ENCODE measurements at places on chromosomes 6 and 20. TPM values are rescaled to one million over a fixed set of nuclear protein-coding genes. Genes with fewer than 3 reads are reported as not detected.

Gene HSPA1L
- total RNA-seq, result 1.7 TPM

Gene XKR7
- total RNA-seq, result 0.05 TPM

Gene PPT2
- total RNA-seq, result 19.0 TPM

GRCh38 chr6:131163886-131164285, 28.6 kb downstream of the AKAP7 start:
- DNase-seq, result no peak

DNA sequence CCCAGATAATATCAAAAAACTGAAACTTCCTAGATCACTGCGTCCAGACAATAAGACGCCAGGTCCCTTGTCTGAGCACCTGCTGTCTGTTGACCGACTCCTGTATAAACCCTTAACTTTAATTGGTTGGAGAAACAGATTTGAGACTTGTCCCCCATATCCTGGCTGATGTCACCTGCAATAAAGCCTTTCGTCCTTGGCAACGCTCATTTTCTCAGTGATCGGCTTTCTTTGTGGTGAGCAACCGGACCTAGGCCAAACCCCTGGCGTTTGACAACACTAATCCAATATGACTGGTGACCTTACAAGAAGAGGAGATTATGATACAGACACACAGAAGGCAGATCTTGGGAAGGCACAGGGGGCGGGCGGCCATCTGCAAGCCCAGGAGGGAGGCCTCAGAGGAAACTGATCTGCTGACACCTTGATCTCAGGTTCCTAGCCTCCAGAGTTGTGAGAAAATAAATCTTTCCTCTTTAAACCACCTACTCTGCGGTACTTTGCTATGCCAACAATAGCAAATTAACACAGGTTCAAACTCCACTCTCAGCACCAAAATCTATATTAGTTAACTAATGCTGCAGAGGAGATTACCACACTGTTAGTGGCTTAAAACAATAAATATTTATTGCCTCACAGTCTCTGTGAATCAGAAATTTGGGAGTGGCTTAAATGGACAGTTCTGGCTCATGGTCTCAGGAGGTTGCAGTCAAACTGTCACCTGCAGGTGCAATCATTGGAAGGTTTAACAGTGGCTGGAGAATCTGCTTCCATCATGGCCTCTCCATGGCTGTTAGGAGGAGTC, 178.7 kb downstream of the OTOR start:
- DNase-seq, result no peak

DNA sequence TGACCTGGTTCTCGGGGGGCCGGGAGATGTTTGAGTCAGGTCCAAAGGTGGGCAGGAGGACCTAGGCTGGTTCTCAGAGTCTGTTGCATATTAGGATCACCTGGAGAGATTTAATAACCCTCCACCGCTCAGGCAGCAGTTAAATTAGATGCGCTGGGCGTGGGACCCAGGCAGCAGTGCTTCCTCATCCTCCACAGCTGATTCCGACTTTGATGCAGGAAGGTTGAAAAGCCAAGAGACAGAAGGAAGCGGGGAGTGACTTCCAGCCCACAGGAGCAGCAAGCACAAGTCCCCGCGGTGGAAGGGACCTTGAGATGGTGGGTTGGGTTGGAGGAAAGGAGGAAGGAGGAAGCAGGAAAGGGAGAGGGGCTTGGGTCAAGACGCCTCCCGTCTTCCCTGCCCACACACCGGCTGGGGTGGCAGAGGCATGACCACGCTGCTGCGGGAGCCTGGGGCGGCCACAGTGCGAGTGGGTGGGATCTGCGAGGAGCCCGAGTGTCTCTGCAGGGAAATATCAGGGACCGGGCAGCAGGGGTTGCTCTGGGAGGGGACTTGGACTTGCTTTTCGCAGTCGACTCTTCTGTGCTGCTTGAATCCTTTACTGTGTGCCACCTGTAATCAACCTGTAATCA, 146.0 kb downstream of the PHACTR3 start:
- DNase-seq, result no peak

DNA sequence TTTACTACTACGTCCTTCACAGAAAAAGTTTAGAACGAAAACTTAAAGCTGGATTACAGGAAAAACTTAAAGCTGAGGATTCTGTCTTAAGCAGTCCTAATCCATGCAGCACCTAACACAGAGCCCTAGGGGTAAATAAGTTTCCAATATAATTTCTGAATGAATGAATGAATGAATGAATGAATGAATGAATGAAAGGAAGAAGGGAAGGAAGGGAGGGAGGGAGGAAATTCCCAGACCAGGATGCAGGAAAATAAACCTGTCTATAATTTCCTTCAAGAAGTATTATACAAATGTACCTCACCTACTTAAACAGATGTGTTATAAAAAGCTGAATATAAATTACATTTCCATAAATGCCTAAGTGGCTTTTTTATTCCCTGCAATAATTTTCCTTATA, 83.4 kb downstream of the RNGTT start:
- DNase-seq, result no peak

- DNase-seq, result no peak
These were observed 50.7 kb downstream of the TASP1 start for GRCh38 chr20:13588049-13588448.

GRCh38 chr20:50044353-50044960, 61.7 kb downstream of the SNAI1 start:
- DNase-seq, result no peak
